ENCODE measurements at places on chromosomes 2 and 18. TPM values are rescaled to one million over a fixed set of nuclear protein-coding genes. Genes with fewer than 3 reads are reported as not detected.

Gene NETO1
- total RNA-seq, result 12.8 TPM

Gene ERMN
- 0.36 TPM for total RNA-seq

Gene FARP2
- total RNA-seq, result 19.1 TPM

Gene ASXL2
- total RNA-seq, result 33.4 TPM

Gene FAHD2B
- total RNA-seq, result 14.6 TPM

Gene IL36B
- total RNA-seq, result not detected

Gene GYPC
- total RNA-seq, result 154 TPM

Gene EN1
- total RNA-seq, result 0.87 TPM

Gene CFAP221
- total RNA-seq, result 1.1 TPM

Gene GULP1
- total RNA-seq, result 22.8 TPM

Gene OR6B2
- 0.23 TPM for total RNA-seq

- no peak for DNase-seq
These were observed 178.3 kb upstream of the CCDC68 start for GRCh38 chr18:55137602-55138001.

DNA sequence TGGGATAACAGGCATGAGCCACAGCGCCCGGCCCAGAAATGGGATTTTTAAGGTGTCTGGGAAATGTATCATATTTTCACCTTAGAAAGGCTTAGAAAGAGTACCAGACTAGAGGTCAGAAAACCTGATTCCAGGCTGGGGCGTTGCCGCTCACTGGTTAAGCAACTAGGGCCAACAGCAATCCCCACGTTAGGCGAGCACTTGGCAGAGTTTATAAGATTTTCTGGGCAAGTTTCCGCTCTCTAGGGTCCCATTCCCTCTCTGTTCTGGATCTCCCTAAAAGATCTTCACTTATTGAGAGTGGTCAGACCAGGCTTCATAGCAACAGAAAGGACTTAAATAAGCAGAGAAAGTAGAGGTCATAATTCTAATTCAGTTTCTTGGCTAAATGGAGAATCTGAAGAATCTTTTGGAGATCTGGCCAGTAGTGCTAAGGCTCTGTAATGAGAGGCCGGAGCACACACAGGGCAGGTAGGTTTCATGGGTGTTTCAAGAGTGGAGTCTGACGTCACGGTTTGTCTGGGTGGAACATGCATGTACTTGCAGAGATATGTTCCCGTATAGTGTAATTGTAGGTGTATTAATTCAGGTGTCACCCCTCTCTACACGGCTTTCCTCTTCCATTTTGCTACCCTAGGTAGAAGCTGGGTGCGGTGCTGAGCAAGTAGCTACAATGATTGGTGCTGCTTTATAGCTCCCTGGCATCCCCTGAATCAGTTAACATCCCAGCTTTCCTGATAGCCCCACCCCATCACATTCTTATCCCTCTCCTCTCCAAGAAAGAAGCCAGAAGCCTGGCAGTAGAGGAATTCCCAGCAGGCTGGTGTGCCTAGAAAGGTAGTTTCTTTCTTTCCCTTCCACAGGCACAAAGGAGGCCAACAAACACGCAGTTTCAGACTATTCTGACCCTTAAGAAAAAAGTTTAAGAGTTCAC lies 4.4 kb upstream of the SMAD7 start:
- no peak for DNase-seq

- peak; percentile 83 for DNase-seq
These were observed 31.1 kb upstream of the SATB2 start for GRCh38 chr2:199488772-199489400.

- DNase-seq, result peak; percentile 48
These were observed 339 bp downstream of the ACAA2 start for GRCh38 chr18:49813069-49813318.

DNA sequence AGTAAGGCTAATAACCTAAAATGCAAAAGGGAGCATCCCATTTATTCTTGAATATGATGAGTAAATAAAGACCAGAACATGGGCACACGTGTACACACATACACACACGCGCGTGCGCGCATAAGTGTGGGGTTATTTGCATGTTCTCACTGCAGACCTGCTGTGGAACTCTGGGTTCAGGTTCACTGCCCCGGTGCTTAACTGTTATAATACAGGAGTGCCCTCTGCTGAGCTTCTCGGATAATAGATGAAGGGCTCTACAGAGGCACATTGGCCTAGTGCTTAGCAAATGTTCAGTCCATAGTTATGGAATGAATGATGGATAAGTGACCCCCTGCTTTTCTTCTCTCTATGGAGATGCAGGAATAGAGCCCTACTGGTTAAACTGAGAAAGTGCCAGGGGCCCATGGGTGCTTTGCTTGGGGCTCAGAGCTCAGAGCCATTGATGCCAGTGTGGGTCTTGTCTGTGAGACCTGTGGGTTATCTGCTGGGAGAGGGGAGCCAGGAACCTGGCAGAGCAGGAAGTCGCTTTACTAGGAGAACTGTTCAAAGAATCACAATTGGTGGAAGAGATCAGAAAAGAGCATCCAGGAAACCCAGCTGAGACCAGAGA lies 3.6 kb upstream of the ARL4C start:
- peak; percentile 50 for DNase-seq

GRCh38 chr2:62292190-62292589 lies 96.3 kb downstream of the B3GNT2 start:
- no peak for DNase-seq

GRCh38 chr2:123451542-123451941 lies 573.5 kb upstream of the CNTNAP5 start:
- no peak for DNase-seq

DNA sequence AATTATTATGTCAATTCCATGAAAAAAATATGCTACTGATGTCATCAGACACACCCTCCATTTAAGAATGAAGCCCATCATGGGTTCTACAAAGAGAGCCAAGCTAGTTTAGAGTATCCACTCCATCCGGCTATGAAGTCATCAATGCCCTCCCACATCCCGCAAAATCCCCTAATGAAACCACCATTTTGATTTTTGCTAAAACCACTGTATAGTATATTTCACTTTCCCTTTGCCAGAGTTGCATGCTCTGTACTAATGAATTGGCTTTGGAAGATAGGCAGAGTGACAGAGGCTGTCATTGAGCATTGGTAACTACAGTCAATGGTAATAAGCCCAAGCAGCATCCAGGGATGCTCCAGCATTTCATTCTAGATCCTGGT lies 118.6 kb downstream of the ANKRD44 start:
- DNase-seq, result no peak

DNA sequence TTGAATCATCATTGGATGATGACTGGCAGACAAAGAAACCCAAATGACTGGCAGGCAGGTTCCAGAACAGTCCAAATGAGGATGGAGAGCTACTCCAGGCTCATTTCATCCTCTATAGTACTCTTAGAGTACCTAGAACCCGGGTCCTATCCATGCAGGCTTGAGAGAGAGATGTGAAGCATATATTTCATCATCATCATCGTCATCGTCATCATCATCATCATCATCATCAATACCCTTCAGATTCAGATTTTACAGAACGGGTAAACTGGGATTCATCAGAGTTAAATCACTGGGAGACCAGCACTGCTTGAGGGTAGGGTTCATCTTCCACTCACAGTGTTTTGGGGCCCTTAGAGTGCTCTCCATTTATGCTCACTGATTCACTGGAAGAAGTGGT lies 52.3 kb downstream of the PAX8 start:
- no peak for DNase-seq

DNA sequence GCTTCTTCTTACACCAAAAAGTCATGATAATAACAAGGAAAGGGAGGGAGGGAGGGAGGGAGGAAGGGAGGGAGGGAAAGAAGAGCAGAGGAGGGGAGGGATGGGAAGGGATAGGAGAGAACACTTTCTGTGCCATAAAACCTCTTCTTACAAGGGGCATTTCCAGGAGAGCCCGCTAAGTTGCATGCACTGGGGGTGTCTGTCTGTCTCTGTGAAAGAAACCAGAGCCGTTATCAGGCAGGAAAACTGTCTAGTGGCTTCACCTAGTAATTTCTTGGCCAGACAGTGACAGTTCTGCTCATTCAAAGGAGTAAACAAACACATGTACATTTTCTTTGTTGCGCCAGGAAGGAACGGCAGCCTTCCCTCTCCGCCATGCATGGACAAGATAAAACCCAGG lies 45.8 kb downstream of the AQP12A start:
- no peak for DNase-seq

GRCh38 chr2:19073522-19073921 lies 284.9 kb downstream of the OSR1 start:
- DNase-seq, result no peak

DNA sequence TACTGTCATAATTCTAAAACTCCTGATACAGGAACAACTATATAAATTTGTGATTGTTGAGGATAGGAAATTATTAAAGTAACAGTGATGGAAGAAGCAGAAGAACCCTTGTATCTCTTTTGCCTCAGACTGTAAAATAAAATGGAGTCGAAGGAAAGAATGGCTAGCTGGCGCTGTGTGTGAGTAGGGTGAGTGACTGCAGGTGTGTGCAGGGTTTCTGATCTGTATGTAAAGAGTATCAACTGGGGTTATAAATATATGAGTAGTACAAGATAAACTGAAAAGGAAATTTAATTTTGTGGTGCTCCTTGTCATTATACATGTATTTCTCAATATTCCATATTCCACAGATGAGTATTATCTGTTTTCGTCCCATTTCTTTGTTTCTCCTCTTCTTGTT lies 15.2 kb downstream of the POLI start:
- DNase-seq, result no peak

- DNase-seq, result no peak
These were observed 105.2 kb upstream of the ZNF521 start for GRCh38 chr18:25457126-25457525.

GRCh38 chr2:241391892-241392665 lies 36.0 kb downstream of the FARP2 start:
- peak; percentile 27 for DNase-seq

DNA sequence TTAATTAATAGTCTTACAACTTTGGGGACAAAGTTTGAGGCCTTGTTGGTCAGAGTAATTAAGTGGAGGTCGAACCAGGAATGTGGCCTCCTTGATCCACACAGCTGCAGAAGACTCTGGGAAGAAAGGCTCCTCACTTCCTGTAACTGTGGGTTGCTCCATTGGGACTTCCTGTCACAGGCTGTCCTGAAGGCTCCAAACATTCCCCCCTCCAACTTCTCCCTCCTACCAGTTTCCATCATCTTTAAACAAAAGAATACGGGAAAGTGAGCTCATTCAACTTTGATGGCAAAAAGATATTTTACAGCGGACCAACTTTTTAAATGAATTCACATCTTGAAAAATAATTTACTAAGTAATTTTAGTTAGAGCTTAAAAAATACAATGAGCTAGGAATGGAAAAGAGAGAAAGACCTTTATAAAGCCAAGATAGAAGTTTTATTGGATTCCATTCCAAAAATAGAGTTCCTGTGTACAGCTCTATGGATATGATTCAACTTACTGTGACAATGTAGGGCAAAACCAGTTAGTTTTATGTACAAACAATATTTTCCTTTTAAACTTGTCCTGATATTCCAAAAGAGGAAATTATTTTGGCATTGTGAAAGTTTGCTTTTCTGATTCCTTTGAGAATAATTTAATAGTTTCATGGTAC lies 212.0 kb upstream of the NABP1 start:
- no peak for DNase-seq

- no peak for DNase-seq
These were observed 137.4 kb downstream of the AFF3 start for GRCh38 chr2:100004959-100005387.

DNA sequence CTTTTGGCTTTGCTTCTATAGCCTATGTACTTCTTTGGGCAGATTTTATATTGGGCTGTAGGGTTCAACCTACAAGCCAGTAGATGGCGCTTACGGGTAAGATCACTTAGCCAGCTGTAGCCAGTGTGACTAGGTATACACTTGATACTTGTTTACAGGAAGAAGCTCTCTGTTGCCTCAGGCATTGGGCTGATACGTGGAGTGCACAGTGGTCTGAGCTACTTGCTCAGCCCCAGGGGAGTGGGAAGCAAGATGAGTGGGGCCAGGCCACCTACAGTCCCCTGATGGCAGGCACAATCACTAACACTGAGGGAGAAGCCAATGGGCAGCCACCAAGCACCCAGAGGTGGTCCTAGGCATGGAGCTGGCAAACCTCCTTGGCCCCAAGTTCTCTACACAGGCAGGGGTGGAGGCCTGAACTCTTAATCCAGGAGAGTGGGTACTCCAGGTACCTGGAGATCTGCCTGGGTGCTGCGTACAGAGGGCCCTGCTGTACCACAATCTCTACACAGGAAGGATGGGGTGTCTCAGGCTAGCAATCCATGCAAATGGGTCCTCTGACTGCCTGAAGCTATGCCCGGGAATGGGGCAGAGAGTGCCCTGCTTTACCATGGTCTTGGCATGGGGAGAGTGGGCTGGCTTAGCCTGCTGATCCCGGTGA lies 122.2 kb downstream of the NCOA1 start:
- DNase-seq, result peak; percentile 31

DNA sequence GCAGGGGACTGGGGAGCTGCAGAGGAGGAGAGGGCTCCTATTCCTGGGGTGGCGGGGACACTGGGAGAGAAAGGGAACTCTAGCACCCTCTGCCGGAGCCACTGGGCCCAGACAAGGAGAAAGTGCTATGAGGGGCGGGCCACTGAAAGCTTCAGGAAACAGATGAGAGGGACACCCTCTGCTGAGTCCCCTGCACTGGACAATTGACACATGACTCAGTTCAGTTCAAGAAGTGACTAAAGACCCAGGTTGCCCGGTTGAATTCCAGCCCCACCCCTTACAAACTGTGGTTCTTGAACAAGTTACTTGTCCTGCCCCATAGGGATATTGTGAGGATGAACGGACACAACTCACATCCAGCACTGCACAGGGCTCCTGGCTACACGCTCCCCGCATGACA lies 5.0 kb downstream of the RUFY4 start:
- peak; percentile 66 for DNase-seq

- DNase-seq, result no peak
These were observed 19.3 kb downstream of the TRABD2A start for GRCh38 chr2:84861539-84861938.

- no peak for DNase-seq
These were observed 20.3 kb downstream of the CABLES1 start for GRCh38 chr18:23155537-23155936.

- DNase-seq, result no peak
These were observed 1120.1 kb upstream of the FAM98A start for GRCh38 chr2:34719206-34719605.

GRCh38 chr2:179446476-179447141 lies 182.0 kb upstream of the SESTD1 start:
- no peak for DNase-seq

GRCh38 chr2:36399050-36399449 lies 43.5 kb downstream of the CRIM1 start:
- DNase-seq, result no peak

- no peak for DNase-seq
These were observed 48.6 kb downstream of the SLC8A1 start for GRCh38 chr2:40403233-40403836.

- DNase-seq, result no peak
These were observed 69.1 kb upstream of the CTLA4 start for GRCh38 chr2:203798296-203799087.

- DNase-seq, result no peak
These were observed 190.0 kb downstream of the ST6GAL2 start for GRCh38 chr2:106695919-106696318.

GRCh38 chr18:14100503-14101286 lies 31.5 kb downstream of the ZNF519 start:
- DNase-seq, result no peak

GRCh38 chr2:215832791-215833190 lies 180.6 kb downstream of the MREG start:
- DNase-seq, result no peak

GRCh38 chr18:49725809-49726674 lies 87.3 kb downstream of the ACAA2 start:
- DNase-seq, result peak; percentile 36
